Kidney (tissue), 22 donors: ENCODE measurements at places on chromosomes 3 and 15. TPM values are rescaled to one million over a fixed set of nuclear protein-coding genes. Genes with fewer than 3 reads are reported as not detected.

DNA sequence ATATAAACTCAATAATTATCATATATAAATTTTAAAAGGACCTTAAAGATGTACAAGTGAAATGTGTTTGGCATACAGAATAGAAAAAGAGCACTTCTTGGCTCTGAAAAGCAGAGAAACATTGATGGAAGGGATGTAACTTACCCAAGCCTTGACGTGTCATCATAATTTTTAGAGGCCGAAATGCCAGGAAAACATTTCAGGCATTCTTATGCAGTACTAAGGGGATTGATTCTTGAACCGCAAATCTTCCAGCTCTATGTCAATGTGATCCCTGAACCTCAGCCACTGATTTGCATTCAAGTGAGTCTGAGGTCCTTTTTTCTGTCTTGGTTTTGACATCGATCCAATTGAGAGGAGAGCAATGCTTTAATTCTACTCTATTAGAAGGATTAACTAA, 97.8 kb downstream of the CLDN1 start:
- no peaks in the 10 kb centered on the region for H3K36me3 ChIP-seq
- no peak overlapping the region for H3K4me3 ChIP-seq
- no peak overlapping the region for H3K27ac ChIP-seq

DNA sequence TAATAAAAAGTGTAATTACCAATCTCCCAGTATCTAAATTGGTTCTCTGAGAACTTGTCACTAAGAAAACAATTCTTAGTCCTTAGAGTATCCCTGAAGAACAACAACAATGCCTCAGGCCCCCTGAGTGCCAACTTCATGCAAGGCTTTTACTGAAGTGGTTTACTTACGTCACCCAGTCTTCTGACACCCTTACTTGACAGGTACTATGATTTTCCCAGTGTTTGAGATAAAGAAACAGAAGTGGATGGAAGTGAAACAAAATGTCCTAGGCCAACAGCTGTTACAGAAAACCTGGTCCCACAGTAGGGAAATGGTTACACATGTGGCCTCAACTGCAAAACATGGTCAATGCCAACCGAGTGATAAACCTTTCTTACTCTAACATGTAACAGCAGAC, 331.1 kb downstream of the FOXP1 start:
- no peaks in the 10 kb centered on the region for H3K27me3 ChIP-seq
- H3K4me1 ChIP-seq = no peaks in the 10 kb centered on the region
- no peaks in the 10 kb centered on the region for H3K36me3 ChIP-seq
- no peak overlapping the region for H3K27ac ChIP-seq

The GHSR gene
- polyA plus RNA-seq = not detected

The ATP8B4 gene
- polyA plus RNA-seq = 2.1 TPM

GRCh38 chr3:51982838-51983577, at the start of gene ACY1:
TSS of gene ACY1 (plus strand) at chr3:51983535. CDS start at chr3:51984065, 530 bp downstream.
- peaks cover 3% of the 10 kb centered on the region for H3K36me3 ChIP-seq
- no peaks in the 10 kb centered on the region for H3K27me3 ChIP-seq
- peaks cover 4% of the 10 kb centered on the region for H3K4me1 ChIP-seq

DNA sequence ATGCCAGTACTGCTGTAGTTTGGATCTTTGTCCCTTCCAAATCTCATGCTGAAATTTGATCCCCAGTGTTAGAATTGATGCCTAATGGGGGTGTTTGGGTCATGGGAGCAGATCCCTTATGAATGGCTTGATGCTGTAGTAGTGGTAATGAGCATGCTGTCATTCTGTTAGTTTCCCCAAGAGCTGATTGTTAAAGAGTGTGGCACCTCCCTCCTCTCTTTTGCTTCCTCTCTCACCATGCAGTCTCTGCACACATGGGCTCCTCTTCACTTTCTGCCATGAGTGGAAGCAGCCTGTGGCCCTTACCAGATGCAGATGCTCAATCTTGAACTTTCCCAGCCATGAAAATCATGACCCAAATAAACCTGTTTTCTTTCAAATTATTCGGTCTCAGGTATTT, 141.3 kb upstream of the DPPA4 start:
- no peaks in the 10 kb centered on the region for H3K4me1 ChIP-seq
- DNase-seq = no peak
- H3K27me3 ChIP-seq = no peaks in the 10 kb centered on the region
- no peak overlapping the region for H3K4me3 ChIP-seq
- no peak overlapping the region for H3K27ac ChIP-seq

The SHF gene
- 7.7 TPM for polyA plus RNA-seq

The MAGEL2 gene
- polyA plus RNA-seq = not detected

The THRB gene
- 4.5 TPM for polyA plus RNA-seq
